AG10803 (cell line): ENCODE measurements at places on chromosomes 13 and 19.

GRCh38 chr19:34244611-34245299 lies 9.6 kb upstream of the GARRE1 start:
- DNase-seq = peak; percentile 28

DNA sequence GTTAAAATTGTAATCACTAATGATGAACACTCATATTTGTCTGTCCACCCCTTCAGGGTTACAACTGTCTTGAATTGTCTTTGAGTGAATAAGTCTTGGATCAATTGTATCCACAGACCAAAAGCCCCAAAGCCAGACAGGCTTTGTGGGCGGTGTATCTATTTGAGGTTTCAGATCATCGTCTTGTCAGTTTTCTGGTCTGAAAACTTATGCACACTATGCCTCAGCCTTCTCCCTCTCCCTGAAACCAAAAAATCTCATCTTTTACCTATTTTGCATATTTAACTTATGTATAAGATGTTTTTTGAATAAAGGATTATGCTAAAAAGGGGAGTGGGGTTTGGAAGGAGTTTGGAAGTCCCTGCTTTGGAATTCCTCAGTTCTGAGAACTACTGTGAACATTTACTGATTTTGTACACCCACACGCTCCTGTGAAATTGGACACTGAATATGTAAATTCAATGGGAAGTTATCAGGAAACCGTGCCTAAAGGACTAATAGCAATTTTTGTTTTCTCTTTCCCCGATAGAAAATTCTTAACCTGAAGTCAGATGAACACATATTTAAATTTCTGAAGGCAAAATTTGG lies 52.1 kb downstream of the DPY19L3 start:
- DNase-seq = no peak

DNA sequence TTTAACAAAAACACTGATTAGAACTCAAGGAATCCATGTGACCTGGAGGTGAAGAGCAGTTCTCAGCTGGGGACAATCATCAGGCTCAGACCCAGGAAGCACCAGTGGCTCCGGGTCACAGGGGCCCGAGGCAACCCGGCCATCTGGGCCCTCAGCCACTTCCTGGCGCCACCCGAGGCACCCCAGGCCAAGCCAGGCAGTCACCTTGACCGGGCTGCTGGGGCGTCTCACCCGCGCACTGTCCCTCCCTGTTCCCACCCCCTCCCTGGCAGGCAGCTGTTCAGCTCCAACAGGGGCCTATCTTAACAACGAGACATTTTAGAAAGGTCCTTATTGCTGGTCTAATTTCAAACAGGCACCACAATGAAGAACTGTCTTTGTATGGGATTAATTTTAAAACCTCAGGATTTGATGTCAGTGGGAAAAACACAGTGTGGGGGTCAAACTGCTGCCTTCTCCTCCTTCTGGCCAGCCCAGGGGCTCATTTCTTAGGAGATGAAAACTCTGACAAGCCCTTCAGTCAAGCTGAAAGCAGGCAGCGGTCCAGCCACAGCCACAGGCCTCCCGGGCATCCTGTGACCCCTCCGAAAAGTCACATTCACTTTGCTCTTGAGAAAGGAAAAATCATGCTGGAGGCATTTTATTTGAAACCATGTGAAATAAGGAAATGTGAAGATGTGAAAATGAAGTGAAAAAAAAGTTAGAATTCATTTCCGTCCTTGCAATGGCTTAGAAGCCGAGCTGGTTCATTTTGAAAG lies 83.3 kb downstream of the KCTD15 start:
- no peak for DNase-seq

DNA sequence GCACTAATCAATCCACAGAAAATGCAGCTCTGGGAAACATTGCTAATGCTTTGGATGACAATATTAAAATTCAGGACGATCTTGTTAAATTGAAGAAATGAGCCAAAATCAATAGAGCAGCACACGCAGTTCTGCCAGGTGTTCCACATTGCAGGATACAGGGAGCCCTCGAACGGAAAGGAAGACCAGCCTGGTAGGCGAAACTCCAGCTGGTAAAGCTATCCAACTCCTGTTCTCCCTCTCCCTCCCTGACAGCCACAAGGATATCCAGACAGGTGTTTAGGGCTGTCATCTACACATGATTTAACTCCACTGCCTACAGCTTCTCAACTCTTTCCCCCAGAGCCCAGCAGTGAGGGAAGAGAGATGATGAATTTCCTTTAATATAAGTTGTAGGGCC lies 67.7 kb downstream of the EPSTI1 start:
- no peak for DNase-seq

GRCh38 chr13:112962396-112962795 lies 6.6 kb upstream of the MCF2L start:
- no peak for DNase-seq
